ENCODE measurements at places on chromosomes 1 and 21.

DNA sequence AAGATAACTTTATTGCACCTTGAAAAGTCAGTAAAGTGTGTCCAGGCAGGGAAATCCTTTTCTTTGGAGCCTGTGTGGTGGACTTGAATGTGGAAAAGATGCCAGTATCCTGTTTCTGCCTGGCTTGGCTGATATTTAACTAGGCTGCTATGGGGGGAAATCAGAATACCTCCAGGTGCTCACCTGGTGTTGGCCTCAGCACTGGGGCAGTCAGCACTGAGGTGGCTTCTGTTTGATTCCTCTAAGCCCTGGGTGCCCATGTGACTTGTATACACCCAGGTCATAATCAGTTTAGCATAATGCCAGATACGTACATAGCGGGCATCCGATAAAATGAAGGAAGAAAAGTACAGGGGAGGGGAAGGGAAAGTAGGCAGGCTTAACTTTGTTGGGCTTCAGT is 7.2 kb downstream of the PHGDH start:
- DNase-seq = no peak

DNA sequence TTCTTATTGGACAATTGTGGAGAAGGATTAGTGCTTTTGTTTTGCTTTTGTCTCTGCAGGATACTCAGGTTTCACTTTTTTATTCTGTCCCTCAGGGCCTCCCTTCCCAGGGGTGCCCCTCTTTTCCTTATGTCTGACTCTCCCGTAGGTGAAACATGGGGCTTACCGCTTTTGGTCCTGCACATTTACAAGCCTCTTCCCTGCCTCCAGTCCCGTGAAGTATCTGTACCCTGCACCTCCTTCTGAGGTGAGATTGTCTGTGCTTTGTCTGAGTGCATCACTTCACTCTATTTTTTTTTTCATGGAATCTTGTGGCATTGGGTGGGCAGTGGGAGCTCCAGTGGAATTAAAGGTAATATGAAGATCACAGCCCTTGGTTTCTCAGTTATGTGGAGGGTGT is 758.1 kb upstream of the TPTE start:
- DNase-seq = no peak

- no peak for DNase-seq
Observed at GRCh38 chr1:99988210-99988765, 18.5 kb downstream of the SLC35A3 start.

DNA sequence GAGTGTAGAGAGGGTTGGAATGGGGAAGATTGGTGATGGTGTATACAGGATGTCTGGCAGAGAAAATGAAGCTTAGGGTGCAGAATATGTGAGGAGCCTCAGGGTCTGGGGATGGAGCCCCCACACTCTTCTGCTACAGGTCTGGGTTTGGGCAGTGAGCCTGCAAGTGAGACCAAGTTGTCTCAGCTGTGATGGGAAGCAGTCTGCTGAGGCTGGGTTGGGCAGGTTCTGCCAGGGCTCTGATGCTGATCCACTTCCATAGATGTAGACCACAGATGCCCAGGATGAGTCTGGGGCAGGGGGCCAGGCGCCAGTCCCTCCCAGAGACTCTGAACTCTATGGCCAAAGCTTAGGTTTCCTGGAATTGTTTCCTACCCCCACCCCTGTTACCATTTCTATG is 516.9 kb downstream of the PTPRU start:
- DNase-seq = no peak

- no peak for DNase-seq
Observed at GRCh38 chr1:114349891-114350605, 161.0 kb downstream of the TRIM33 start.

DNA sequence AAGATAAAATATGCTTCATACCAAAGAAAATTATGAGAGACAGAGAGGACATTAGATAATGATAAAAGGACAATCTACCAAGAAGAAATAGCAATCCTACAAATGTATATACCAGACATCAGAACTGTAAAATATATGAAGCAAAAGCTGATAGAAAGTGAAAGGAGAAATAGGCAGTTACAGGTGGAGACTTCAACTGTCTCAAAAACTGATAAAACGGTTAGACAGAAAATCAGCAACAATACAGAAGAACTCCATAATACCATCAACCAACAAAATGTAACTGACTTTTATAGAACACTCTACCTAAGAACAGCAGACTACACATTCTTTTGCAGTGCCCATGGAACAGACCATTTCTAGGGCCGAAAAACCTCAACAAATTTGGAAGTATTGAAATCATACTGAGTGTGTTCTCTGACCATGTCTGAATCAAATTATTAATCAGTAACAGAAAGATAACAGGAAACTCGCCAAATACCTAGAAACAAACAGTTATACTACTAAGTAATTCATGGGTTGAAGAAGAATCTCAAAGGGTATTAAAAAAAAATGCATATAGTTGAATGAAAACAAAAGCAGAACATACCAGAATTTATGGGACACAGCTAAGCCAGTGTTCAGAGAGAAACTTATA is 132.1 kb downstream of the RPS6KC1 start:
- DNase-seq = no peak

GRCh38 chr1:156707417-156708217 is 2.2 kb upstream of the CRABP2 start:
- no peak for DNase-seq

DNA sequence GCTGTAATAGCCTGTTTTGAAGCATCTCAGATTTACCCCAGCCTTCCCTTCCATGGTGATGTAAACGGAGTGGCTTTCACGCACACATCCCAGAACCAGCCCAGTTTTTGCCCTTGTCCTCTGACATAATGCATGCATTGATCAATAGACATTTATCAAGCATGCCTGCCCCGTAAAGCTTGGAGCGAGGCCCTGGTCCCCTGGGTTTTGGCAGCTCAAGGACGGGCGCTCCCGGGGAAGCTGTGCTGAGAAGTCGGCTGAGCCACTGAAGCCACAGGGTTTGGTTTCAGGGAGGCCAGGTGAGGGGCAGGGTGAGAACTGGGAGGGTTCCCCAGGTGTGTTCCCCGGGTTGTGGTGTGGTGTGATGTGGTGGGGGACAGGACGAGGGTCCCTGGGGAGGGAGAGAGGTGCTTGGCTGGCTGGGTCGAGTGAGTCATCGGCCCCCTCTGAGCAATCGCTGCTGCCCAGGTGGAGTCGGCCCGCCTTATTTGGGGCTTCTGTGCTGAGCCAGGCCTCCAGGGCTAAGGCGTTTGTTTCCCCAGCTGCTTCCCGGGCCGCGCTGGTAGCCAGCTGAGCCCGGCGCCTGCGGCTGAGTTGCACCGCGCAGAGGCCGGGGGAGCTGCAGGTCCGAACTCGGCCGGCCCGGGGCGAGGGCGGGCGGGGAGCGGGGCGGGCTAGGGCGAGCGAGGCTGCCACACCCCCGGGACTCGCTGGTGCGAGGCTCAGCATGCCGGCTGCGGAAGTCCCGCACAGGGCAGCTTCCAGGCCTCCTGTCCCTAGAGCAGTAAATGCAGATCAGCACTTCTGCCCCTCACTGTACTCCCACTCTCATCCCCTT is 23.6 kb downstream of the ATP2B4 start:
- DNase-seq = peak; percentile 67

DNA sequence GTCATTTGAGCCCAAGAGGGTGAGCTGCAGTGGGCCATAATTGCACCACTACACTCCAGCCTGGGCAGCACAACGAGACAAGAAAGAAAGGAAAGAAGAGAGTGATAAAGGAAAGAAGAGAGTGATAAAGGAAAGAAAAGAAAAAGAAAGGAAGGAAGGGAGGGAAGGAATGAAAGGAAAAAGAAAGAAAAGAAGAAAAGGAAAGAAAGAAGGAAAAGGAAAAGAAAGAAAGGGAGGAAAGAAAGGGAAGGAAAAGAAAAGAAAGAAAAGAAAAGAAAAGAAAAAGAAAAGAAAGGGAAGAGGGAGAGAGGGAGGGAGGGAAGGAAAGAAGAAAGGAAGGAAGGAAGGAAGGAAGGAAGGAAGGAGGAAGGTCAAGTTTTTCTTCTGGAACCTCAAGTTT is 17.5 kb downstream of the TRIT1 start:
- no peak for DNase-seq

GRCh38 chr1:10832703-10833102 is 36.3 kb upstream of the CASZ1 start:
- no peak for DNase-seq

DNA sequence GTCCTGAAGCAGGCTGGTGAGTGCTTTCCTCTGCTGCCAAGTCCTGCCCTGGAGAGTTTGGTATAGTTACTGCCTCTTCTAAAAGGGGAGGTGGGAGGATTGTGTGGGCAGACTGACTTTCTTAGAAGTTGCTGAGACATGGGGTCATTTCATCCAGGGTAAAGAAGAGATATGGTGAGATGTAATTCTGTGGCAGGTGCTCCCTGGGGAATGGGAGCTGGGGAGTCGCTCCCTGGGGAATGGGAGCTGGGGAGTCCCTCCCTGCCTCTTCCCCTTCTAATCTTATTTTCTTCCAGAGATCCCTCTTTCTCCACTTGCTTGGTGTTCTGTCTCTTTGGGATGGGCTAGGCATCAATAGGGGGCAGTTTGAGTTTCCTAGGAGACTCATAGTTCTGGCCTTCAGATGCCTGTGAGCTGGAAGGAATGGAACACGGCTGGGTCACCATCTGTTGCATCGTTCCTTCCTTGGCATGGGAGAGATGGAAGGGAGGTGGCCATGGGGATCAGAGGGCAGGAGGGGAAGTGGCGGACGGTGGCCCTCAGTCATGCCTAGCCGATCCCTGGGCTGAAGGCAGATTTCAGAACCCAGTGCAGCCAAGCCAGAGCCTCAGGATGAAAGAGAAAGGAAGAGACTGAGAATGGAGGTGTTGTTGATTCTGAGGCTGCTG is 59.0 kb downstream of the NFASC start:
- DNase-seq = no peak

DNA sequence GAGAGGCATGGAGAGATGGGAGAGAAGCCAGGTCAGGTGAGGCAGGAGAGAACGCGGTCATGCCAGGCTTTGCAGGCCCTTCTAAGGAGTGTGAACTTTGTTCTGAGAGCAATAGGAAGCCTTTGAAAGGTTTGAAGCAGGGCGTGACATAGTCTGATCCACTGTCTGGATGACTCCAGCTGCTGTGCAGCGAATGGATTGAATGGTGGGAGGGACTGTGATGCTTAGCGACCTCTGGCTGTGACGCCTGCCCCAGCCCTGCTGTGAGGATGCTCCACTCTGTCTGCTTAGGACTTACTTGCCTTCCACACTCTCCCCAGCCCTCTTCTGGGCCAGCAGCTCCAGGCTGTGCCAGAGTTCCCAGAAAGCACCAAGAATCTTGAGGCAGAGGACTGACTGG is 41.8 kb upstream of the POU3F1 start:
- DNase-seq = no peak

DNA sequence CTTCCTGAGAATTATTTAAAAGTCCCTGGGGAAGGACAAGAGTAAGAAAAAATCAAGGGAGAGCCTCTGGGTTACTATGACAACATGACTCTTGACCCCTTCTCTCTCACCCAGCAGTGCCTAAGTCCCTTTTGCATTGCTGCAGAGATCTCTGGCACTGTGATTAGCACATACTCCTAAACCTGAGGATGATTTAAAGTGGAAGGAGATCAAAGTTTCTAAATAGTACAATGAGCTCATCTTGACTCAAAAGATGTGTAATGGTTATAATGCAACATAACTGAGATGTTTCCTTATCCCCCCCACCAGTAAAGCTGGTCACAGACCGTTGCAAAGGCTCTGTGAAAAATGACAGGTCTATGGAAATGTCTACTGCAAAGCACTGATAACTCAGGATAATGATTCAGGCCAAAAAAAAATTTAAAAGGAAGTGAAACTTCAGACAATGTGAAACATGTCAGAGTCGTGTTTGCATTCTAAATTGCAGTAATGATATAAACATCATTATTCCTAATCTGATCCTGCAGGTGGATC is 519.2 kb downstream of the KIF26B start:
- no peak for DNase-seq

Data from activated T-helper 1 cell treated with Interleukin-2 at 50 U/mL for 16 hours (primary cell).